ENCODE measurements at places on chromosomes 16 and 17.

DNA sequence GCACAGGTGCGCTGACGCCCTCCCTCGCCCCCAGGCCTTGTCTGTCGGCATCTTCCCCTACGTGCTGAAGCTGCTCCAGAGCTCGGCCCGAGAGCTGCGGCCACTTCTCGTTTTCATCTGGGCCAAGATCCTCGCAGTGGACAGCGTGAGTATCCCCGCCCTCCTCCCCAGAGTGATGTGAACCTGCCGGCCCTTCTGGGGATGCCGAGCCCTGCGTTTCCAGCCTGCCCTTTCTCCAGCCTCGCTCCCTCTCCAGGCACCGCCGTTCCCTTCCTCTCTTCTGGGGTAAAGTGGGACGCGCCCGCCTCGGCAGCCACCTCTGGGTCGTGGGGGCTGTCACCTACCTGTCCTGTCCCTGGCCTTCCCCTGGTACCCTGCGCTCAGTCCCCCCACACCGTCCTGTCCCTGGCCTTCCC is 133.9 kb upstream of the CHMP6 start:
- no peak for DNase-seq

GRCh38 chr17:5838661-5839300 is 231.4 kb upstream of the WSCD1 start:
- no peak for DNase-seq

GRCh38 chr17:29155227-29155965 is 24.8 kb downstream of the MYO18A start:
- DNase-seq: no peak

GRCh38 chr17:18257268-18257981 is 1.1 kb downstream of the FLII start:
- DNase-seq: no peak

DNA sequence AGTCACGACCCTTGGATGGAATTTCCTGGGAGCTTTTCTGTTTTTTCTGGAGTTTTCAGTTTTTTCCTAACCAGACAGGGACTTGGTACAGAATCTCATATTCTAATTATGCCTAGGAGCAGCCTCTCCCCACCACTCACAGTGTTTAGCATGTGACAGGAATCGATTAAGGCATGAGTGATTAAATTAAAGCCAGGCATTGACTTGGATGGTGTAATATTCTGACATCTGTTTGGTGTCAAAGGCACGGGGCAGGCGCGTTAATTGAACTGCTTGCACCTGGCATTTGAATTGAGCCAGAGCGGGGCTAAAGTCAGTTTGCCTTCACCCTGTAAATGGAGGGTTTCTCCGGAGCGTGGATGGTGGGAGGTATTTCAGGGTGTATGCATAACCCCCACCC is 11.9 kb downstream of the MAPT start:
- DNase-seq: no peak

DNA sequence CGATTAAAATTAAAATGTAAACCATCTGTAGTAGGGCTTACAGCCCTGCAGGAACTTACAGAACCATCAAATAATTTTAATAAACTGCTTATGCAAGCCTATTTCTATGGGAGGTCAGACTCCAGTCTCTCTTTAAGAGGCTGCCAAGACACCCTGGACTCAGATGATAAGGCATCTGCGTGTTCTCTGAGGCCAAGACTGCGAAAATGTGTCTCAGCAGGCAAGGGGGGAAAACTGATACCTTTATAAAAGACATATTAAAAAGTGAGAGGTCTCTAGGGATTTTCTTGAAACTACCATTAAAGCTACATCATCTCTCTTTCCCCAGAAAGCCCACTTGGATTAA is 32.2 kb downstream of the MPHOSPH6 start:
- DNase-seq: no peak

DNA sequence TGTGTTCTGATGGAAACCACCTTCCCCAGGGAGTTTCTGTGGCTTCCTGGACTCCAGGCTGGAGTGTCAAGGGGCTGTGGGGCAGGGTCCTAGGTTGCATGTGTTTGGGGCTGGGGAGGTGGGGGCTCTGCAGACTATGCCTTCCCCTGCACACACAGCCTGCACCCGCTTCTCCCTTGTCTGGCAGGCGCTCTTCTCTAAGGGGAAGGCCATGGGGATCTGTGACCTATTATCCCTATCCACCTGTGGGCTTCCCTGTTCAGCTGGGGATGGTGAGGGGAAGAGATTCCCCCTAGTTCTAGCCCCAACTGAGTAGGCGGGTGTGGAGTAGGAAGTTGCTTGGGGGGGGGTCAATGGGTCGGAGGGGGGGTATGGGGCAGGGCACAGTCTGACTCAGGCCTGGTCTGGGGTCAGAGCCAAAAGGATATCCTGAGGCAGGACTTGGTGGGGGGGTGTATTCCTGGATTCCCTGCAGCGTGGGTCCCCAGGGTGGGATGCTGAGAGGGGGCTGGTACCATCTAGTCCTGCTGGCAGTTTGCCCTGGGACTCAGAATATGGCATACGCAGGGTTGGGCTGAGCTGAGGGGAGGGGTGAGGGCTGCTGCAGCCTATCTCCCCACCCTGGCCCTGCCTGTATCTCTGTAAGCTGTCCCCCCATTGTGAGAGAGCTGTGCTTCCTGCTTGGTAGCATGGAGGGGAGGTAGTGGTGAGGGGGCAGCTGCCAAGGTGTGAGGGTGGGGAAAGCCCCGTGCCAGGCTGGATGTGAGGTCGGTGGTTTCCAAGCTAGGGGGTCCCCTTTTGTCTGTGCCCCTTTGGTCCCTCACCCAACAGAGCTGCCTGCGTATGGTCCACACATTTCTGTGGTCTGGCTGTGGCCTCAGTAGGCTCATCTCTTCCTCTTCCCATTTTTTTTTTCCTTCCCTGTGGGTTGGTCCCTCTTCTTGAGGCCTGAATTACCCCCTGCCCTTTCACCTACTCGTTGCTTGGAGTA is 14.7 kb downstream of the RARA start:
- DNase-seq: no peak

DNA sequence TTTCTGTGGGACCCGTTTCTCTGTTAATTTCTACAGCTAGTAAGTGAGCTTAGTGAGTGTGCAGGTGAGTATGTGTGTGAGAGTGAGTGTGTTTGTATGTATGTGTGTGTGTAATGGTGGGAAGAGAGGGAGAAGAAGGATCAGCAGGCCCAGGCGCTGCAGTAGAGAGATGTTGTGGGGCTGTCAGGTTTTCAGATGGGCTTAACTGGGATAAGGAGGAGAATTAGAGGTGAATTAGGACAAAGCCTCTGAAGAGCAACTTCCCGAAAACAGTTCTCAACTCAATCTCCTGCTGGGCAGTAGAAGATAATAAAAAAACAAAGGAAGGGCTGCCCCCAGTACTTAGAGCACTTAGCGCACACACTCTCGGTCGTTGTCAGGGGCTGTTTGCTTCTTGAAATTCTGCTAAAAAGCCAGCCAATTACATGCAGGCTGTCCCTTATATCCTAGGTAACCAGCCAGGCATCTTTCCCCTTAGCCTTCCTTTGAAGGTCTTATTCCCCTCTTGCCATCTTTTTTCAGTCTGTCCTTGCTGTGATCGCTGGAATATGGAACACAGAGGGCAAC is 63.4 kb downstream of the CLEC16A start:
- no peak for DNase-seq

- DNase-seq: no peak
These were observed 1.2 kb downstream of the USP7 start for GRCh38 chr16:8962393-8963009.

- no peak for DNase-seq
These were observed 85.6 kb downstream of the FOXL1 start for GRCh38 chr16:86663685-86664521.

GRCh38 chr17:82938873-82939620 is 99.2 kb upstream of the ZNF750 start:
- no peak for DNase-seq

DNA sequence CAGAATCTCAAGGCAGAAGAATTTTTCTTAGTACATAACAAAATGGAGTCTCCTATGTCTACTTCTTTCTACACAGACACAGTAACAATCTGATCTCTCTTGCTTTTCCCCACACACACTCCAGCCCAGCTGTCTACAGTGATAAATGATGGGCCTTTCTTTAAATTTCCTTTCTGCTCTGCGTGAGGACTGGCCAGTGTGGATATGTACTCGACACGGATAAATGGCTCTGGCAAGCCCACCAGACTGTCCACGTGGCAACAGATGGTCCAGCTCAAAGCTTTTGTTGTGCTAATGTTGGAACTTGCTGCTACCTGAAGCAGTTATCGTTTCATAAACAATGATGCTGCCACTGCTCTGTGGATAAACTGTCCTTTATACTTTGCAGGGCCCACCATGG is 410.7 kb downstream of the TMEM114 start:
- no peak for DNase-seq

DNA sequence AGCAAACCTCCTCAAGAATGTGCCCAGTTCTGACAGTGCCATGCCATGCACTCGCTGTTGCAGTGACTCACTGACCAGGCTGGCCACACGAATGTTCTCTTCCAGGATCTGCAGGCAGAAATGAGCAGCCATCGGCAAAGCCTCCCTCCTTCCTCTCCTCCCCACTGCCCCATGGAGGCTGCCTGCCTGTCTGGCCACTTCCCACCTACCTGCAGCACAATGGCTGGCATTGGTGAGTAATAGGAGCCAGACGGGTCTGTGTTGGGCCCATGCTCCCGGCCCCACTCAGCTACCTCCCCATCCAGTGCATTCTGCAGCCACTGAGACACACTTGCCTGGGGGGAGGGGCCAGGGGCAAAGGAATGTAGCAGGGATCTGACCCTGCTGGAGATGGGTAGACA is 2.8 kb upstream of the MATCAP1 start:
- DNase-seq: no peak

DNA sequence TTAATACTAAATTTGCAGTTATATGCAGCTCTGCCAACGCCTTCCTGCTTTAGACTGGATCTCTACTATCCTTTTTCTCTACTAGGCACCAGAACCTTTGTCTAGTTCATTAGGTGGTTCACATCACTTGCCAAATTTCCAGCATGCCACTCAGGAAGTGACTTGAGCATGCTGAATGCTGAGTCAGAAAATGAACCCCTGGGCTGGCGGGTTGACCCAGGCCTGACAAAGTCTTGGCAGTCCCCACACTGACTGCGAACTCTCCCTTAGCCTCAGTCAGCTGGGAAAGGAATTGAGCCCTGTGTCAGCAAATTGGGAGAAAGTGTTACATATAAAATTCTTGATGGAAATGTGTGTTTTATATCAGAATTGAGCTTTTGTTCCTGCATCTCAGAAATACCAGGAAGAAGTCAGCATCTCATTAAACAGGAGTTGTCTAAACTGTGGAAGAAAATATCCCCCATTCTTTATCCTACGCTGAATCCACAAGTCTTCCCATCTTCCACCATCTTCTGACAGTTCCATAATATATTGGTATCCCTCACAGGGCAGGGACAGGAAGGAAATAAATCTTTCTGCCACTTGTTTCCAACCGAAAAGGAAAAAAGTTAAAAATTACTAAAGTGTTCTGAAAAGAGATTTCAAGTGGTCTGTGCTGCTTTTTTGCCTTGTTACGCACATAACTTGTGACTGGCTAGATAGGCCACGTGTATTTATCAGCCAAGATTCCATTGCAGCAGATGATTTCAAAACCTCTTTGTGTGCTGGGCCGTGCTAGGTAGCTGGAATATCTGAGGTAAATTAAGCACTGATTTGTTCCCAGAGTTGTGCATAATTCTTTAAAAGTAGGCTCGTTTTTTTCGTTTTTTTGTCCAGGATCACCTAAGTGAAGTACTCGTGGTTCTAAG is 16.7 kb upstream of the SLC12A3 start:
- DNase-seq: no peak

DNA sequence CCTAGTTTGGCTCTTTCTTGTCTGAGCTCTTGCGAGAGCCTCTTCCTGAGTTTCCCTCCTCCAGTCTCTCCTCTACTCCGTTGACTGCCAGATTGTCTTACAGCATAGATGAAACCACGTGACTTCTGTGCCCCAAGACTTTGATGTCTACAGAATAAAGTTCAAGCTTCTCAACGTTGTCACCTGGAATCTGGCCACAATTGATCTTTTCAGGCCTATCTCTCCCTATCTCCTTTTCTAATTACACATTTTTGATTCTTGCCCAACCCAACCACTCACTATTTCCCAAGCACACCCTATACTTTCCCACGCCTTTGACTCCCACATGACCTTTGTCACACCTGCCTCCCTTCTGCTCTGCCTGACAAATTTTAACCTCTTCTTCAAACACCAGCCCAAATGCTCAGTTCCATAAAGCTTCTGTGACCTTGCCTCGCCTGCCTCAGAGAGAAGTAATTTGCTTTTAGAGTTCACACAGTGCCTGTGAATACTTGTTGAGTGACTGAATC is 52.4 kb upstream of the PMFBP1 start:
- no peak for DNase-seq

- no peak for DNase-seq
These were observed 136.5 kb downstream of the FTO start for GRCh38 chr16:53840456-53840855.

GRCh38 chr17:79951361-79952264 is 84.1 kb downstream of the TBC1D16 start:
- no peak for DNase-seq

DNA sequence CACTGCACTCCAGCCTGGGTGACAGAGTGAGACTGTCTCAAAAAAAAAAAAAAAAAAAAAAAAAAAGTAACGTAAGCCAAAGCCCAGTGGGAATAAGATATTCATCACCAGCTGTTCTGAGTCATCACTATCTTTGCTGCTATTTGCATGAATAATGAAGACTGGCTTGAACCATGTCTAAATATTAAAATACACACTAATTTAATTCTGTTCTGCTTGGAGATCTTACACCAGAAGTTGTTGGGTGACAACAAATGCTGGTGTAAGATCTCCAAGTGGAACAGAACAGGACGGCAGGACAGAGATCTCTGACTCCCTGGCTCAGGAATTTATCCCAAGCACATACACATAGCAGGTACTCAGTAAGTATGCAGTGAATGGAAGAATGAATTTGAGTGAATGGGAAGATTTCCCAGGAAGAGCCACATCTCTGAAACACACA is 19.6 kb downstream of the DNAH17 start:
- no peak for DNase-seq

DNA sequence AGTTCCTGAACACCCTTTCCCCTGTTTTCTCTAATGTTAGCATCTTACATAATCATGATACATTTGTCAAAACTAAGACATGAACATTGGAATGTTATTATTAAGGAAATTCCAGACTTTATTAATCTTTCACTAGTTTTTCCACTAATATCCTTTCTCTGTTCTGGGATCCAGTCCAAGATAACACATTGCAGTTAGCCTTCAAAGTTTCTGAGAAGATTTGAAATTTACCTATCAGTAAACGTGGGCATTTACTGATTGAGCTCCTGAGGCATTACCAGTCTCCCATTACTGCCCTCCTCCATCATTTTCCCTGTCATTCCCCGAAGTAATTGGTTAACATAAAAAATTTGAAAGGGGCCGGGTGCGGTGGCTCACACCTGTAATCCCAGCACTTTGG is 5.7 kb upstream of the CD300LG start:
- DNase-seq: no peak
